NCI-H1694 (cell line): ENCODE measurements at places on chromosomes 13 and 19.

- no peak for DNase-seq
Observed at GRCh38 chr13:46387064-46387851, at the start of gene RUBCNL. TSS of gene RUBCNL (minus strand) at chr13:46387252. CDS start at chr13:46372475, 14,777 bp downstream.

GRCh38 chr13:112071102-112071722, 4.3 kb downstream of the SOX1 start:
- DNase-seq: no peak

GRCh38 chr19:18205200-18205892, 1.5 kb upstream of the RAB3A start:
- peak; percentile 63 for DNase-seq

DNA sequence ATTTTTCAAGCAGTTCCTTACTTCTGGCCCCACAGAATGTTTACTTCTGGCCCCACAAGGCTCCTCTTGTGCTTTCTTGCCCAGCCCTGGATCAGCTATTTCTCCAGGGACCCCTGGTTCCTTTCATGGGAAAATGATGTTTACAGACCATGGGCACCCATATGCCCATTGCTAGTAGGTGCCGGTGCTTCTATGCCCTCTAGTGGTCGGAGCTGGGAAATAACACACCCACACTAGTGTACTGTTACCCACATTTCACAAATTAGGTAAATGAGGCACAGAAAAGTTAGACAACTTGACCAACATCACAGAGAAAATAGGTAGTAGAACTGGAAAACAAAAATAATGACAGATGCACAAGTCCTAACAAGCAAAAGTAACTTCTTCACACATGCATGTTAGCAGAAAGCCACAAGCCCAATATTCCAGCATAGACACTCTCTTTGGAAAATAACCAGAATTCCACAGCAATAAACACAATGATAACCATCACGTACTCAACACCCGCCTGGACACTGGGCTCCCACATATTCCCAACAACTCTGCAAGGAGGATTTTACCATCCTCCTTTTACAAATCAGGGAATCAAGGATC, 1.3 kb upstream of the CEACAM6 start:
- peak; percentile 43 for DNase-seq

DNA sequence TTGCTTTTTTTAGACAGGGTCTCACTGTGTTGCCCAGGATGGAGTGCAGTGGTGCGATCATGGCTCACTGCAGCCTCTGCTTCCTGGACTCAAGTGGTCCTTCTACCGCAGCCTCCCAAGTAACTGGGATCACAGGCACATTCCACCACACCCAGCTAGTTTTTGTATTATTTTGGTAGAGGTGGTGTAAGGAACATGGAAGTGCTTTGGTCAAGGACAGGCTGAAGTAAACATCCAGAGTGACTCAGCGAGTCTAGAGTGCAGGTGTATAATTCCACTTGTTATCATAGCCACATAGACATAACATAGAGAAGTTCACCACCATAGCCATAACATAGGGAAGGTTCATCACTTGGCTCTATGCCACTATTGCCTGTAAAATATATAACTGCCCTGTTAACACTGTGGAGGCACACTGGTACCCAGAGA, 98.6 kb downstream of the RBM26 start:
- no peak for DNase-seq

DNA sequence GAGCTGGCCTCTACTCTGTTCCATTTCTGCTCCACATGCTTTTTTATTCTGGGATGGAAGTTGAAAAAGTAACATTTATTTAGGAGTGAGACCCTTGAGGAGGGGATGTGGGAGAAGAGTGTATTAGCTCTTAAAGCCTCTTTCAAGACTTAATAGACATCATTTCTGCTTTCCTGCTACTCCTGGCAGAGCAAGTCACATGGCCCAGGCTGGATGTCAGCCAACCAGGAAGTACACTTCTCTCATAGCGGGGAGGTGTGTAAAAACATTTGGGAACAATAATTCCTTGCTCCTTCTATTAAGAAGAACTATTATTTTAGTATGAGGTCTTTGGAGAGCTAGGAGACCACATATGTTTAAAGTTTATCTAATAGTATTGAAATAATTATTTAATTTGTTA, 40.6 kb upstream of the FAM216B start:
- DNase-seq: no peak

DNA sequence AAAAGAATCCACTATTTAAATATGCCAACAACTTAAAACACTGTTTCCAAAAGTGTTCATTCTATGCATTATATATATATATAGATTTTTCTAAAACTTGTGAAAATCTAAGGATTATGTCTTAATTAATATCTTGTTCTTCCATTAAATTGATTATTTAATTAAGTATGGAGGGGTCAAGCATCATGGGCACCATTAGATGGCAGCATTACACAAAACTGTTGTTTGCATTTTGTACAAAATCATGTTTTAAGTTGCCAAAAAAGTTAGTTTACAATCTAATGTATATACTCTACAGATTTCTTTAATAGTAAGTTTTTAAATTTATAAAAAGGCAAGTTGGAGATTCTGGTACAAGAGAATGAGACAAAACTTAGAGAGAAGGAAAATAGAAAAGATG, 213.2 kb upstream of the EDNRB start:
- DNase-seq: no peak

GRCh38 chr13:71033026-71033425, 834.0 kb downstream of the DACH1 start:
- DNase-seq: no peak

DNA sequence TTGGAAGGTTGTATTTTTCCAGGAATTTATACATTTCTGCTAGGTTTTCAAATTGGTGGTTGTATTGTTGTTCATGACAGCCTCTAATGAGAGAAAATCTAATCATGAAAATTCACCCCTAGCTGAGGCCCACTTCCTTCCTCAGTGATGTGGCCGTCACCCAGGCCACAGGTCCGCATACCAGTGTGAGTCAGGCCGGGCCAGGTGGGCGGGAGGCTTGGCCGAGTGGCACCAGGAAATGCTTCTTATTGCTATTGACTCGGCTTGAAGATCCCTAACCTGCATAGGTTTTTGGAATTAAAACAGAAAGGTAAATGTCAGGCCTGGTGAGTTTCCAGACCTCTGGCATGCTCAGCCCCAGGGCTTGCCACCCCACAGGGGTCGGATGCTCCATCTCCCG, 88.7 kb downstream of the SCGB2B2 start:
- no peak for DNase-seq

- DNase-seq: no peak
Observed at GRCh38 chr13:79508224-79508961, 27.4 kb downstream of the NDFIP2 start.

- no peak for DNase-seq
Observed at GRCh38 chr13:40376867-40377535, 289.4 kb downstream of the FOXO1 start.

GRCh38 chr19:37943480-37943879, 36.5 kb downstream of the SIPA1L3 start:
- DNase-seq: no peak

DNA sequence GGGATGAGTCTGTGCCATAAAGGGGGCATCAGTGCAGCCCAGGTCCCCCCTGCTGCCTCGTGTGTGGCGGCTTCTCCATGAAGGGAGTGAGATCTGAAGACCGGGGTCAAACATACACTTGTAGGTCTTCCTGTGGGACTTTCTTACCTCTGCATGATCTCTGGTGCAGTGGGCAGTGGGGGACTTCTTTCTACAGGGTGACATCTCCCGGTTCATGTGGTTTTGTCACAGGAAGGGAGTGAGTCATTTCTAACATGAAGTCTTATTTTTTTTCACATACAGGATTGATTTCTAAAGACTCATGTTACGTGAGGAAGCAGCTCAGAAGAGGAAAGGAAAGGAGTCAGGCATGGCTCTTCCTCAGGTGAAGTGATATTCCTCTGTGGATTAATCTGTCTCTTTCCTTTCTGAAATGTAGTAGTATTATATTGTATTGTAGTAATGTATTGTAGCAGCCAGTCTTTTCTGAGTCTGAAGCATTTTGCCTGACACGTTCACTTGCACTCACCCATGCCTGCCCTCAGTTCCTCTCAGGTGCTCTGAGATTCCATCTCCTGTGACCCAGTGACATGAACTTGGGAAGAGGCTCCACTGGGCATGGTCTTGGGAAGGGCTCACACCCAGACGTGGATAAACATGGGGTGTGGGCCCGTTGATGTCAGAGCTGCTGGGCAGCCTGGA, 15.7 kb downstream of the ZNF808 start:
- DNase-seq: no peak
